ENCODE measurements at places on chromosomes 5 and 9.

- DNase-seq, result no peak
Measured at GRCh38 chr5:146623666-146624065, 107.7 kb upstream of the GPR151 start.

GRCh38 chr5:168601972-168602371 is 22.8 kb upstream of the PANK3 start:
- no peak for DNase-seq

DNA sequence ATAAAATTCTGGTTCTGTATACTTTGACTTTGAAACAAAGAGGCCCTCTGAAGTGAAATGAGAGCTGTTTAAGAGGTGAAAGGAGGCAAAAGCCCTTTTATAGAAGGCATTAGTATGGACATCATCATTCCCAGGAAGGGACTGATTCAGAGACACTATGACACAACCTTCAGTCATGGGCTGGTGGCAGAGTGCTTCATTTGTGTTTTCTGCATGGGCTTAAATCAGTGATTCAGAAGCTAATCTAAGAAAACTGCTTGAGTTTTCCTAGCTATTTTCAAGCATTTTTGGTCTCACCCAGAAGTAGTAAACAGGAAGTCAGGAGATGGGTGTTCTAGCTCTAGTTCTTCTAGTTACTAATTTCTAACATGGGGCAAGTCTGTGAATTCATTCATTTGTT is 288.9 kb downstream of the TRPM3 start:
- DNase-seq, result no peak

- no peak for DNase-seq
Measured at GRCh38 chr5:141951332-141951781, 6.6 kb downstream of the PCDH12 start.

DNA sequence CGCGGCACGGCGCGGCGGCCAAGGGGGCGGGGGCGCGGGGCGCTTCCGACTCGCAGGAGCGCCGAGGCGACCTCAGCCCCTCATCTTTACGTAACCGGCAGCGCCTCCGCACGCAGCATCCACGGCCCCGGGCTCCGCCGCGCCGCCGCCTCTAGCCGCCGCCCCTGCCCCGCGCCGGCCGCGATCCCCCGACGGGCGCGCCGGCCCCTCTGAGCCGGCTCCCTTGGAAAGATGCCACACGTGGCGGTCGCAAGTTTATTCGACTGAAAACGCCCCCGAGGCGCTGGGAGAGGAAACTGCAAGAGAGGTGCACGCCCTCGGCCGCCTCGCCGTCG is 1.0 kb downstream of the KLF9 start:
- no peak for DNase-seq

- no peak for DNase-seq
Measured at GRCh38 chr9:72839085-72839484, 113.8 kb downstream of the ALDH1A1 start.

DNA sequence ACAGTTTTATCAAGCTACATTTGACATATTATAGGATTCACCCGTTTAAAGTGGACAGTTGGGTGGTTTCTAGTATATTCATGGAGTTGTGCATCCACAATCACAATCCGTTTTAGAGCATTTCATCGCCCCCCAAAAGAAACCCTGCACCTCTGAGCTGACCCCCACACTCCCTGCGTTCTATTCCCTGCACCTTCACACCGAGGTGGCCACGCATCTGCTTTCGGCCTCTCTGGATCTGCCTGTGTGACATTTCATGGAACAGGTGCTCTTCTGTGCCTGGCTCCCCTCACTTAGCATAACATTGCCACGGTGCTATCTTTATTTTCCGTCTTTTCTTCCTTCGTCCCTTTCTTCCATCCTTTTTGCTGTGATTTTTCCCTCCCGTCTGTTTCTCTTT is 32.7 kb downstream of the HRH2 start:
- no peak for DNase-seq

GRCh38 chr9:5801739-5802113 is 31.2 kb downstream of the ERMP1 start:
- no peak for DNase-seq

DNA sequence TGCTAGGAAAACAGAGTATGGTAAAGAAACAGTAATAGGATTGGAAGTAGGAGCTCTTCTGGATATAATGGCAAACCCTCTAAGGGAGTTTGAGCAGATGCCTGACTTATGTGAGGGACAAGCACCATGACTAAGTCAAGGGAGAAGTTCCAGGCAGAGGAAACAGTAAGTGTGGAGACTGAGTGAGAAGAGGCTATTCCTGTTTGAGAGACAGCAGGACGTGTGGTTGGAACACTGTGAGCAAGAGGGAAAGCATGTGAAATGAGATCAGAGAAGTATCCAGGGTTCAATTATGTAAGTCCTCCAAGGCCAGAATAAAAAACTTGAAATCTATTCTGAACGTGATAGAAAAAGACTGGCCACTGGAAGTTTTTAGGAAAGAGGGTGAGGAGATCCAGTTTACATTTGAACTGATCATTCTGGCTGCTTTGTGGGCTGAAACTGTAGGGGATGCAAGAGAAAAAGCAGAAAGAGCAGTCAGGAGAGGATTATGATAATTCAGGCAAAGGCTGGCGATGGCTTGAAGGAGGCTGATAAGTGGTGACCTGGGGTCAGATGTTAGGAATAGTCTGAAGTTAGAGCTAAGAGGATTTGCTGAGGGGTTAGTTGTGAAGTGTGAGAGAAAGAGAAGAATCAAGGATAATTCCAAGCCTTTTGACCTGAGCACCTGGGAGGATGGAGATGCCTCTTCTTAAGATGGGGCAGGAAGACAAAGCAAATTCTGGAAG is 19.2 kb downstream of the DMAC1 start:
- DNase-seq, result no peak

- DNase-seq, result no peak
Measured at GRCh38 chr5:53590759-53591158, 30.3 kb downstream of the NDUFS4 start.

DNA sequence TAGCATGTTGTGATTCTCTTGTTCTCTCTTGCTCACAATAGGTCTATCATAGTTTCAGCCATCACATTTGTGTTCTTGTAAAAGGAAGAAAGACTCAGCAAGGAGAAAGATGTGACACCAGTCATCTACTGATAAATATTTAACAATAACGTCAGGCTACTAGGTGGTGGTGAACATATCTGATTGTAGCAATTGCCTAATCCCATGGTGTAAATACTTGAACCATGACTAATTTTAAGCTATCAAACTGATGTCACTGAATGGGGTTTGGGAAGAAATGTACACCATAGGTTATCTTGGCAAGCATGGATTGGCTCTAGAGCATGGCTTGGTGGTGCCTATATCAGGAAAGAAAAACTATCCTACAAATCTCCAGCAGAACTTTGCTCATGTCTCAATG is 16.6 kb downstream of the DMRTA1 start:
- DNase-seq, result no peak

- DNase-seq, result no peak
Measured at GRCh38 chr5:89546657-89547056, 663.7 kb upstream of the MEF2C start.

DNA sequence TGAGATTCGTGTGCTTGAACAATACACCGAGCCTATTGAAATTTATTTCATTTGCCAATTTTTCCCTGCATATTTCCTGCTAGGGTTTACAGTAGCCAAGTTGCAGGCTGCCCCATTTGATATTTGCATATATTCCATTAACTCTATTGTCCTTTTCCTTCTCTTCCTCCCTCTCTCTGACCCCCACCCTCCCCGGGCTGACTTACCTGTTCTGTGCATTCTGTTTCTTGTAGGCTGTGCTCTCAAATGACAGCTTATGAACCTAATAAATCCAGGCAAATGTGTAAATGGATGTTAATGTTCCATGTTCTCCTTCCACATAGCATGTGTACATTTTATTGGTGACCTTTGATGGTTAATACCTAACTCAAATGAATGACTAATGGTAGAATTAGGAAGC is 1169.2 kb upstream of the WWC1 start:
- DNase-seq, result no peak

DNA sequence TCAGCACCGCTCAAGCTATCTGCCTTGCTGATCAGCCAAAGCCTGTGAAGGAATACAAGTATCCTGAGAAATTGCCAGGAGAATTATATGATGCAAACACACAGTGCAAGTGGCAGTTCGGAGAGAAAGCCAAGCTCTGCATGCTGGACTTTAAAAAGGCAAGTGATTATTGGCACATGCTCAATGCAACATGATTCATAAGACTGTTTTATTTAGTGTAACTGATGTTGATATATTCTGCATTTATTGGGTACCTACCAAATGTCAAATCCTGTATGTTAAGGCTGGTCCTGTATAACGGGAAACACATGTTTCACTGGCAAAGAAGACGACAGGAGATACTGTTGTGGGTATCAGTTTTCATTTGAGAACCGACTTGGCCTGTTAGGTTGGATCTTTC is 69.0 kb downstream of the ADAMTS16 start:
- no peak for DNase-seq

GRCh38 chr5:120907953-120908352 is 443.9 kb downstream of the PRR16 start:
- DNase-seq, result no peak

- no peak for DNase-seq
Measured at GRCh38 chr5:140186267-140186671, 11.3 kb downstream of the CYSTM1 start.

GRCh38 chr5:78905084-78905938 is 79.8 kb downstream of the ARSB start:
- DNase-seq, result no peak

DNA sequence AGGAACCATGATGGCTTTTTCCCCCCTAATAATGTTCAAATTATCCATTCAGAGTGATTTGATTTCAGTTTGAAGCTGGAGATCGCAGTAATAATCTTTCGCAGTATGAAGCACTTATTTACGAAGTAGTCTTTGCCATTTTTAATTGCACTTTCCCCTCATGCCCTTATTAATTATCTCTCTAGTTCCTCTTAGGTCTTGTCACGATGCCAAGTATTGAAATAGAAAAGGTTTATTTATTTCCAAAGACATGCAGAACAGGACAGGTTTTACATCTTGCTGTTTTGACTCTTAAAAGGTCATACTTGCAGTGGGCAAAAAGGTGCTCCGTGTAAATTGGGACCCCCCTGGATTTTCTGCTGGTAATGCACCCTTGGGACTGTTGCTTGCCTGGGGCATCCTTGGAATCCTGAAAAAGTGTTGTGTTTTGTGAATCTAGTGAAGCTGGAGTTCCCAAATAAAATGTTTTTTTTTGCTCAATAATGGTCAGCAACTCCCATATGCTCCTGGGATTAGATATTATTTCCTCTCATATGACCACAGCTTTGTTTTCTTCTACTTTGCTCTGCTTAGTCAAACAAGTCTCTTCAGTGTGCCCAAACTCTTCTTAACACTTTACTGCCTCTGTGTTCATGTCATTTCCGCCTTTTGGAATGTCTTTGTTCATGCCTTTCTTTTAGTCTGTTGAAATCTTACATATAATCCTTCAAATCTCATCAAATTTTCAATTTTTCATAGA is 278.3 kb downstream of the TMEM38B start:
- no peak for DNase-seq

GRCh38 chr9:74404620-74405019 is 92.5 kb upstream of the RORB start:
- no peak for DNase-seq

- DNase-seq, result peak; percentile 38
Measured at GRCh38 chr5:133990396-133990795, 14.4 kb downstream of the VDAC1 start.

DNA sequence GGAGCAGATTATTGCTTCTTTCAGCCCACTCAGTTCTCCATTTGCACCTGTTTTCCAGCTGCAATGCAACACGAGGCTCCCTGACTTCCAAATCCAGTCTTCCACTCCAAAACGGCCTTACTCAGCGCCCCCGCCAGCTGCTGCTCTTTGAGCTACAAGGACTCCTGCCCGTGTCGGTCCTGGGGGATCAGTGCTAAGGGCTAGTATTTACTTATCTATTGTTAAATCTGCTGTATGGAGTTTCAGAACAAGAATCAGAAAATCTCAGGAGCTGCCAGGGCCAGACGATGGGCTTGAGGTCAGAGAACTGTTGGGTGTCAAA is 44.1 kb downstream of the OR2V1 start:
- no peak for DNase-seq

DNA sequence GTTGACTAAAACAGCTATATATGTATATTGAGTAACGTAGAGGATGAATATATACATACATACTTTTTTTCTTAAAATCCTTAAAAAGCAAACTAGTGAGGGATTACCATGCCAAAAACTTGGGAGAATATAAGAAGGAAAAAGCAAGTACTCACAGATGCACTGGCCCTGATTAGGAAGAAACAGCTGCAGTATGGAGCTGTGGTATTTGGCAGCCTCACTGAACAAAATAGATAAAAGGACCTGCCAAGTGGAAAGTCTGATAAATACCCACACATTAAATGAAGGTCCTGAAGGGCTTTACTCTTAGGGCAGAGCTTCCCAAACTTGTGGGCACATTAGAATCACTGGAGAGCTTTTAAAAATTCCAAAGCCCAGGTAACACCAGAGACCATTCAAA is 80.6 kb downstream of the FEM1C start:
- DNase-seq, result no peak

DNA sequence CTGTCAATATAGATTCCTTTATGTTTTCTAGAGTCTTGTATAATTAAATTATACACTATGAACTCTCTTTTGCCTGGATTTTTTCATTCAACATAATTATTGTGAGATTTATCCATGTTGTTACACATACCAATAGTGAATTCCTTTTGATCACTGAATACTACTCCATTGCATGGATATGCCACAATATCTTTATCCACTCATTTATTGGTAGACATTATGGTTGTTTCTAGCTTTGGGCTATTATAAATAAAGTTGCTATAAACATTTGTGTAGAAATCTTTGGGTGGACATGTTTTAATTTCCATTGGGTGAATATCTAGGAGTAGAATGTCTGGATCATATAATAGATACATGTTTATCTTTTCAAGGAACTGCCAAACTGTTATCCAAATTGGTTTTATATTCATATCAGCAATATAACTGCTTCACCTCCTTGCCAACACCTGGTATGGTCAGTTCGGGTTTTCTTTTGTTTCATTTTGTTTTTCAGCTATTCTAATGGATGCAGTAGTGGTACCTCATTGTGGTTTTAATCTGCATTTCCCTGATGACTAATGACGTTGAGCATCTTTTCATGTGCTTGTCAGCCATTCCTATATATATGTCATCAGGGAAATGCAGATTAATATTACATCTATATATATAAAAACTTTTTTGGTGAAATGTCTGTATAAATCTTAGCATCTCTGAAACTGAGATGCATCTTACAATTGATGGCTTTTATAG is 32.1 kb upstream of the TCF7 start:
- DNase-seq, result no peak

DNA sequence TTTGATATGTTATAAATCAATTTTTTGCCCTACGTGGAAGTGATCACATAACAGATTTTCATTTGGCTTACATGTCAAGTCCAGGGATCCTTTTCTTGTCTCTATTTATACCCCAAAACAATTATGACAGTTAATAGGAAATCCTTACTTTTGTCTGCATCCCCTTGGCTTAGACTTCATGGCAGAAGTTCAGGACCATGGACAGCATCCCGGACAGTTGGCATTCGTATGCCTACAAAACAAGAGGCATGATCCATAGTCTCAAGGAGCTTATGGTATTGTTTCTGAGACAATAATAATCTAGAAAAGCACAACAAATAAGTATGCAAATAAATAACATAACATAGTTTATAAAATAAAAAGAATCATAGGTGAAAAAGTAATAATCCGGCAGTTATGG is 214.3 kb upstream of the GRIA1 start:
- DNase-seq, result no peak

GRCh38 chr5:19745247-19745646 is 242.8 kb downstream of the CDH18 start:
- DNase-seq, result no peak
